ENCODE measurements at places on chromosomes 6 and 20. TPM values are rescaled to one million over a fixed set of nuclear protein-coding genes. Genes with fewer than 3 reads are reported as not detected.

The FAM83C gene
- 0.08 TPM for total RNA-seq

The ASIP gene
- not detected for total RNA-seq

The RPP40 gene
- 25.2 TPM for total RNA-seq

The WFDC5 gene
- not detected for total RNA-seq

The KCNQ2 gene
- 0.58 TPM for total RNA-seq

The MYLK2 gene
- 0.66 TPM for total RNA-seq

The AIF1 gene
- not detected for total RNA-seq

The SOX18 gene
- total RNA-seq: 1.8 TPM

The FOXQ1 gene
- 6.2 TPM for total RNA-seq

The CGA gene
- 0.48 TPM for total RNA-seq

The PTGIS gene
- total RNA-seq: 0.02 TPM

The BPIFB2 gene
- total RNA-seq: not detected

The MYLK4 gene
- total RNA-seq: 0.12 TPM

The MYBL2 gene
- total RNA-seq: 83.7 TPM

The MLIP gene
- not detected for total RNA-seq

The CDC5L gene
- 13.7 TPM for total RNA-seq

The TMEM74B gene
- 3.7 TPM for total RNA-seq

The PLTP gene
- 2.2 TPM for total RNA-seq

The FOXF2 gene
- total RNA-seq: 21.7 TPM

The ARMH2 gene
- total RNA-seq: not detected

The HLA-G gene
- not detected for total RNA-seq

The SOBP gene
- total RNA-seq: 1.3 TPM

The RPP21 gene
- total RNA-seq: 64.3 TPM

The PRDM13 gene
- total RNA-seq: 0.84 TPM

All from A549 treated with GW870086 at 1 μM for 4 hours (cell line).